ENCODE measurements at places on chromosomes 6 and 20. TPM values are rescaled to one million over a fixed set of nuclear protein-coding genes. Genes with fewer than 3 reads are reported as not detected.

The C4A gene
- 43.2 TPM for total RNA-seq

The RAMACL gene
- total RNA-seq: 0.28 TPM

The CDK19 gene
- 10.4 TPM for total RNA-seq

The PTCHD4 gene
- 0.09 TPM for total RNA-seq

The LPIN3 gene
- 1.6 TPM for total RNA-seq

The SIRPB2 gene
- total RNA-seq: 1.2 TPM

The ECT2L gene
- total RNA-seq: 0.09 TPM

DNA sequence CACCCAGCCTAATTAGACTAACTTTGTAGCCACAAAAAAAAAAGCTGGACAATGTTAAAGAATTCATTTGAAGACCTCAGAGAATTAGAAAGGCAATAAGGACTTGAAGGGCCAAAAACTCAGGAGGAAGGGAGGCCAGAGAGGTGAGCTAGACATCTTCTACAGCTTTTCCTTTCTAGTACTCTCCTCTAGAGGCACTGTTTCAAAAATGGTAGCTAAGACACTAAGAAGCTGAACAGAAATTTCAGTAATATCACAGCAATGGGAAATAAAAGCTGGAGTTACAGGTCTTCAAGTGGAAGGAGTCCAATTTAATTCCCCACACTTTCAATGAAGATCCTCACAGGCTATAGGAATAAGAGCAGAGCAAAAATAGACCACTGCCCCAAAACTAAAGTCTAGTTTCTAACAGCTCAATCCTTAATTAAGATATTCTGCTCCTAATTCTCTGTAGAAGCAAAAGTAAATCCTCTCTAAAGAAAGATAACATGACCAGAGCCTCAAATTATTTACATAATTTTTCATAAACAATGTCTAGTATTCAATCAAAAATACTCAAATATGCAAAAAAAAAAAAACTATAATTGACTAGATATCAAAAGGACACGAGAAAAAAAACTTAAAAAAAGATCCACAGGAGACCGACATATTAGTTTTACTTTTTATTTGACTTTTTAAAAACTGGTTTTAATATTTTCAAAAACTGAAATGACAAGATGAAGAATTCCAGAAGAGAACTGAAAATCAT is 63.7 kb downstream of the RNGTT start:
- no peaks in the 10 kb centered on the region for H3K4me1 ChIP-seq
- H3K4me3 ChIP-seq: no peak overlapping the region
- DNase-seq: no peak
- no peak overlapping the region for H3K27ac ChIP-seq

- peaks cover 6% of the 10 kb centered on the region for H3K4me1 ChIP-seq
- no peak for DNase-seq
- no peak overlapping the region for H3K4me3 ChIP-seq
- no peak overlapping the region for H3K27ac ChIP-seq
Measured at GRCh38 chr6:130912434-130912833, 85.2 kb downstream of the SMLR1 start.

DNA sequence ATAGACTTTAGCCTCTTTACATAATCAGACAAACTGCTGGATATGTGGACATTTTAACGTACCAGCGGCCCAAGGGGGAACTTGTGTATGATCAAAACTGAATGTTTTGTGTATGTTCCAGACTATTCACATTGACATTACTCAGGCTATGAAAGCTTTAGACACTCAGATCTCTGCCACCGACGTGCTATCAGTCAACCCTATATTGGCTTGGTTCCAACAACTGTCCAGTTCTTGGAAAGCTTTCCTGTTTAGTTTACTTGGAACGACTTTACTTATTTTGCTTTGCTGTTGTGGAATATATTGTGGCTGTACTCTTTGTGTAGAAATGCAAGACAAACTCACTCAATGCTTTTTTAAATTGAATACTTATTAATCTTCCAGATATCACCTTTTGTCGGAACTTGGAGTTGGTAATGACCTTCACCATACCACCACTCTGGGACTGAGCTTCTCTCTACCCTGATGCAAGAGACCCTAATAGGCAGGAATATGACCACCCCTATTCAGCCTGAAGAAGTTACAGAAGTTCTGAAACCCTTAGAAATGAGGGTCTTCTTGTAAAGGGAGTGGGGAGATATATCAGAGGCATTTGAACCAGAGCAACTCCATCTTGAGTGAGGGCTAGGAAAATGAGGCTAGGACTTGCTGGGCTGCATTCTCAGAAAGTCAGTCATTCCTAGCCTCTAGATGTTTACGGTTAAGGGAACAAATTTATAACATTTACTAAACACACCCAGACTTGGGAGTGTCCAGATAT is 49.0 kb upstream of the PAX1 start:
- H3K4me3 ChIP-seq: no peak overlapping the region
- no peak overlapping the region for H3K27ac ChIP-seq
- no peaks in the 10 kb centered on the region for H3K4me1 ChIP-seq
- H3K27me3 ChIP-seq: no peaks in the 10 kb centered on the region
- no peaks in the 10 kb centered on the region for H3K36me3 ChIP-seq

- H3K36me3 ChIP-seq: no peaks in the 10 kb centered on the region
- H3K27ac ChIP-seq: no peak overlapping the region
- H3K4me3 ChIP-seq: no peak overlapping the region
- DNase-seq: no peak
Measured at GRCh38 chr6:47451162-47451561, 26.4 kb upstream of the CD2AP start.

- no peaks in the 10 kb centered on the region for H3K36me3 ChIP-seq
- H3K27ac ChIP-seq: peak overlapping the region; percentile 74
- DNase-seq: no peak
- no peak overlapping the region for H3K4me3 ChIP-seq
- no peaks in the 10 kb centered on the region for H3K27me3 ChIP-seq
- peaks cover 13% of the 10 kb centered on the region for H3K4me1 ChIP-seq
Measured at GRCh38 chr6:134288538-134289203, 29.2 kb downstream of the SGK1 start.

- no peak overlapping the region for H3K27ac ChIP-seq
- H3K4me1 ChIP-seq: no peaks in the 10 kb centered on the region
- H3K4me3 ChIP-seq: no peak overlapping the region
- no peaks in the 10 kb centered on the region for H3K36me3 ChIP-seq
- no peak for DNase-seq
Measured at GRCh38 chr20:60857708-60858107, 394.4 kb upstream of the CDH4 start.

- no peak overlapping the region for H3K4me3 ChIP-seq
- H3K36me3 ChIP-seq: no peaks in the 10 kb centered on the region
- no peak overlapping the region for H3K27ac ChIP-seq
- peaks cover 7% of the 10 kb centered on the region for H3K4me1 ChIP-seq
Measured at GRCh38 chr20:48804300-48804980, 23.4 kb downstream of the PREX1 start.

DNA sequence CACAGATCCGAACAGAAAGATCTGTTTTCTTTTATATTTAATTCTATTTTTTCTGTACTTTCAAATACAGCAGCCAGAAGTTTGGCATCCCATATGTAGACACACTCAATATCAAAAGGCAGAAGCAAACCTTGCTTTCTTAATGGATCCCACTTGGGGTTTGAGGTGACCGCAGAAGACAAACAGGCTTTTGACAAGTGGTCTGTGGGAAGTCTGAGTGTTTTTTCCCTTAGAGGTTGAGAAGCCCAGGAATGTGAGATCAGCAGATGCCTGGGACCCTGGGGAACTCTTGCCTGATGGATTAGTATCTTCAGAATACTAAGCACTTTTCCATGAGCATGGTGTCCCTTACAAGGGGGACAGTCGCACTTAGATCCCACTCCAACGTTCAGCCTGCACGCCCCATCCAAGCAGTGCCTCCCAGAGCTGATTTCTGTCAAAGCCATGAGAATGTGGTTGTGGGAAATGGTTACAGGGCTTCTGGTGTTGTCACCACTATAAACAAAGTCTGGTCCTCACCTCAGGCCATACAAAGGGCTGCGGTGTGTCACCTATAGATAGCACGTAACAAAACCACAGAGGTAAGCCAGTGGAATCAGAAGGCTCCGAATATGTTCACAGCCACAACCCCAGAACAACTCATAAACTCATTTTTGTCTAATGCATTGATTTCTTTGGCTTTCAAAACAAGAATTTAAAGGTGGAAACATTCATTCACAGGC is 12.7 kb downstream of the IL17F start:
- H3K36me3 ChIP-seq: no peaks in the 10 kb centered on the region
- no peak overlapping the region for H3K27ac ChIP-seq
- no peaks in the 10 kb centered on the region for H3K4me1 ChIP-seq
- H3K4me3 ChIP-seq: no peak overlapping the region
- H3K27me3 ChIP-seq: no peaks in the 10 kb centered on the region

DNA sequence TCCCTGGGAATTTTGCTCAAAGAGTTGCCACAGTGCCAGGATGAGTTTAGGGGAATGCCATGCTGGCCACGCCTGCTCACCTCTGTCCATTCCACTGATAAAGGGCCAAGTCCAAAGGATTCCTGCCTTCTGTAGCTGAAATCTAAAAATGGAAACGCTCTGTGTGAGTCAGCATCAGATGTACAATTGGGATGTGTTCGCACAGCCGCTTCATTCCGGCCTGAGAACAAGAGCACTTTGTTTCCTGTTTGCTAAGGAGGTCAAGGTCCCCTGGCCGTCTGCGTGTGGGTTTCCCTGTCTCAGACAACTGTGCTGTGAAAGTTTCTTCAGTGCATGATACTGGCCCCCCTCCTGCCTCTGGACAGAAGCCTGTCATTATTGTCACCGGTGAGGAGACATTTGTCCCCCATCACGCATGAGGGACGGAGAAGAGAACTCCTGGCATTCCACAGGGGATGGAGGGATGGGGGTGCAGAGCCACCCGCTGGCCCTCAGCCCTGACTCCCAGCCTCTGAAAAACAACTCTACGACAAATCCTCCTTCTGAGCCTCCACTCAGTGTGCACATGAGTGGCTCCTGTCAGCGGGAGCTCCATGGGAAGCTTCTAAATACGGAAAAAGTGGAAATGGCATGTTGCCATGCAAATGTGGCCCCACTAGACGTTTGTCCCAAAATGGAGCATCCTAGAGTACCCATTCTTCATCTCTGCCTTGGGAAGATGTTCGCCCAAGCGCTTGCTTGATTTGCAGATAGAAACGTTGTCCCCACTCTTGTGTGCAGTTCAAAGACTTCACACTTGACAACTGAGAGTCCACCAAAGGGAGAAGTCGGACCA is 143.5 kb upstream of the AFDN start:
- DNase-seq: no peak
- no peaks in the 10 kb centered on the region for H3K4me1 ChIP-seq
- H3K27me3 ChIP-seq: peaks cover 16% of the 10 kb centered on the region
- H3K27ac ChIP-seq: no peak overlapping the region
- H3K4me3 ChIP-seq: no peak overlapping the region
- no peaks in the 10 kb centered on the region for H3K36me3 ChIP-seq

GRCh38 chr20:59823491-59824259 is 109.8 kb downstream of the SYCP2 start:
- H3K4me1 ChIP-seq: no peaks in the 10 kb centered on the region
- no peaks in the 10 kb centered on the region for H3K27me3 ChIP-seq
- no peak for DNase-seq
- no peak overlapping the region for H3K27ac ChIP-seq
- no peak overlapping the region for H3K4me3 ChIP-seq

DNA sequence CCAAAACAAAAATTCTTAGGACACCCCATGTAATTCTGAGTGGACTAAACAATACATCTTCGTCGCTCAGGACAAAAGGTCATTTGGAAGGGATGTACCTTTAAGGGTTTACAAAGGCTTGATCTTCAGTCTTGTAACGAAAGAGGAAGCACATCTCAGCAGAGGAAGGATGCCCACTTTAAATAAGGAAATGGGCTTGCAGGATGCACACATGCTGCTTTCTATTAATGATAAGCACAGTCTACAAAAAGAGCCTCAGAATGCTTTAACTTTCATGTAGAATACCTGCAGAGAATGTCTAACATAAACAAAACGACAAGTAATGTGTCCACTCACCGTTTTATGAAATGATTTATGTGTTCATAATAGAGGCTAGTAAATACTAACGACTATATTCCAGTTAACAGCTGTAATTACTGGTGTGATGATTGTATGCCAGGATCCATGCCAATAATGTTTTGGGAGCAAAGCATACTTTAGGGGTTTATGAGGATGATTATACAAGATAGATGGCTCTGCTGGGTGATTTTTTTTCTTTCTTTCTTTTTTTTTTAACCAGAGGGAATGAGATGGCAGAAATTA is 216.9 kb downstream of the GMDS start:
- no peak for DNase-seq
- H3K27me3 ChIP-seq: no peaks in the 10 kb centered on the region
- no peak overlapping the region for H3K4me3 ChIP-seq
- no peaks in the 10 kb centered on the region for H3K36me3 ChIP-seq
- H3K27ac ChIP-seq: no peak overlapping the region

- no peak overlapping the region for H3K27ac ChIP-seq
- DNase-seq: no peak
- H3K36me3 ChIP-seq: no peaks in the 10 kb centered on the region
- H3K4me1 ChIP-seq: no peaks in the 10 kb centered on the region
- no peaks in the 10 kb centered on the region for H3K27me3 ChIP-seq
Measured at GRCh38 chr6:51322505-51322904, 503.8 kb downstream of the TFAP2B start.

- peak overlapping the region; percentile 20 for H3K27ac ChIP-seq
- no peak overlapping the region for H3K4me3 ChIP-seq
- no peaks in the 10 kb centered on the region for H3K4me1 ChIP-seq
- H3K27me3 ChIP-seq: no peaks in the 10 kb centered on the region
Measured at GRCh38 chr6:135902756-135903331, 51.3 kb downstream of the PDE7B start.

DNA sequence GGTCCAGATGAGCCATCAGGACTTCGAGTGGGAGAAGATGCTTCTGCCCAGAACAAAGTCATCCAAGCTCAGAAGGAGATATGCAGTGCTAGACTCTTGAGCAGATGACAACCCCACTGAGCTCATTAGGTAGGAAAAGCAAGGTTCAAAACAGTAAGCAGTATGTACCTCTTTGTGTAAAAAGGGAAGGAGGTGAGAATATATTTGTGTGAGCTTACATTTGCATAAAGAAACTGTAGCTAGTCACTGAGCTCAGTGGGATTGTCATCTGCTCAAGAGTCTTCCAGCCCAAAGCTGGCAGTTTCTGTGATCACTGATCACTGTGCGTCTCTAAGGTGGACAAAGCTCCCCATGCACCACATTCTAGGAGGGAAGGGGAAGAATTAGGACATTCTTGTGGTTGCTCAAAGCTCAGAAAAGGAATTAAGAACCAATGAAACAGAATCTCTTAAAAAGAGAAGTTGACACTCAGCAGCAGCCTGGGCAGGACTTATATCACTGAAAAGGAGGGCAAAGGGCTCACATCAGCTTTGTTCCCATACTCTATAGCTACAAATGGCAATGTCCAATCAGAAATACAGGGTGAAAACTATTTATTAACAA is 90.0 kb upstream of the MAFB start:
- DNase-seq: no peak
- H3K36me3 ChIP-seq: no peaks in the 10 kb centered on the region
- no peak overlapping the region for H3K4me3 ChIP-seq
- H3K27me3 ChIP-seq: no peaks in the 10 kb centered on the region

DNA sequence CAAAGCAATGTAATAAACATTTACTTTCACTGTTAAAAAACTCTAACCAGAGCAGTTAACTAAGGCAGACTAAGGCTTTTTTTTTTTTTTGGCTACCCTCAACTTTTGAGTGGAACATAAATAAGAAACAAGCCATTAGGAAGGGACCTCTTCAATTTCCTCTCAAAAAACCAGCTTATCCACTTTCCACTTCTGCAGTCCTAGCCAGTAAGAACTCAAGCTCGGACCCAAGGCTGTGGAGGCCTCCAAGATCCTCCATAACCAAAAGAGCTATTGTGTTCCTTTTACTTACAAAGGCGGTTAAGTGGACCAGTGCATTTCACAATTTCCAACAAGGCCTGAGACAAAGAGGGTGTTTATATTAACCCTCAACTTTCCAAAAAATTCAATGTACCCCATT is 5.3 kb downstream of the KCNK5 start:
- no peaks in the 10 kb centered on the region for H3K36me3 ChIP-seq
- no peak overlapping the region for H3K4me3 ChIP-seq
- no peaks in the 10 kb centered on the region for H3K27me3 ChIP-seq
- DNase-seq: no peak
- peaks cover 29% of the 10 kb centered on the region for H3K4me1 ChIP-seq

All from thymus (tissue), 14 donors.